Thoracic aorta (tissue), 2 donors: ENCODE measurements at places on chromosomes 2 and 18.

DNA sequence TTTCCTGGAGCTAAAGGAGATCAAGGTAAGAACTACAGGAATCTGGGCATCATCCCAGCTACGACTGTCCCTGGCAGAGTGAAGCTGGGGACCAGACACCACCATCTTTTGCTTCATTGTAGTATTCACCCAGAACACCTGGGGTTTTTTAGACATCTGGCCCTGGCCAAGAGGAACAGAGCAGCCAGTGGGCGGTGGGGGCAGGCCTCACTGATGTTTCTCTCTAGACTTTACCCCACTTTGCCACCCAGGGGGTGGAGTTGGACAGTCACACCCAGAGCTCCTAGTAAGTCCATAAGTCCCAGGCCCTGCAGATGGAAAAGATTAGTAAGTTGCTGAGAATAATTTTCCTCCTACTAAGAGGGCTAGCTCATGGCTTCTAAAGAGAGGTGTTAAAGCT, 39.6 kb downstream of the MARCO start:
- no peak for DNase-seq

- no peak for DNase-seq
Measured at GRCh38 chr18:69127873-69128500, 272.7 kb upstream of the DOK6 start.

DNA sequence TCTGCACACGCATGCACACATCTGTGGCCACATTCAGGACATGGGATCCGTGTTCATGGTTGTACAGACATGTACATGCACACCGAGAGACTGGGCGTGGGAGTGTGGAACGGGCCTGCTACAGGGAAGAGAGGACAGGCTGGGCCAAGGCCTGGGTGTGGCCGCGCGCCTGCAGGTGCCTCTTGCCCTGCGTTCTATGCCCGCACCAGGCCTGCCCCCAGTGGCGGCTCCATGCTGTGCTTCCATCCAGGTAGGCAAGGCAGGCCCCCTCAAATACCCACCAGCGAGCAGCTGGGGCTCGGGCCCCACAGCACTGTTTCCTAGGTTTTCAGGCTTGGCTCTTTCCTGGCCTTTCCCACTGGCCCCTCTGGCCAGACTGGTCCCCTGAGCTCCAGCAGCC, 15.5 kb upstream of the PTMA start:
- no peak for DNase-seq

DNA sequence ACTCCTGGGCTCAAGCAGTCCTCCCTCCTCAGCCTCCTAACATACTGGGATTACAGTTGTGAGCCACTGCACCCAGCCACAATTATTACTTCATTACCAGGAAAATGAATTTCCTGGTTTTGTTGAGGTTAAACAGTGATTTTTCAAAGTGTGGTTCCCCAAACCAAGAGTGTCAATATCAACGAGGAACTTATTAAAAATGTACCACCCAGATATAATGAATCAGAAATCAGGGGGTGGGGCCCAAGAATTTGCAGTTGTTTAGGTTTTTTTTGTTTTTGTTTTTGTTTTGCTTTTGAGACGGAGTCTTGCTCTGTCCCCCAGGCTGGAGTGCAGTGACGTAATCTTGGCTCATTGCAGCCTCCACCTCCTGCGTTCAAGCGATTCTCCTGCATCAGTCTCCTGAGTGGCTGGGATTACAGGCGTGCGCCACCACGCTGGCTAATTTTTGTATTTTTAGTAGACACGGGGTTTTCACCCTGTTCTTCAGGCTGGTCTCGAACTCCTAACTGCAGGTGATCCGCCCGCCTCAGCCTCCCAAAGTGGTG, 94.1 kb downstream of the WDSUB1 start:
- no peak for DNase-seq

DNA sequence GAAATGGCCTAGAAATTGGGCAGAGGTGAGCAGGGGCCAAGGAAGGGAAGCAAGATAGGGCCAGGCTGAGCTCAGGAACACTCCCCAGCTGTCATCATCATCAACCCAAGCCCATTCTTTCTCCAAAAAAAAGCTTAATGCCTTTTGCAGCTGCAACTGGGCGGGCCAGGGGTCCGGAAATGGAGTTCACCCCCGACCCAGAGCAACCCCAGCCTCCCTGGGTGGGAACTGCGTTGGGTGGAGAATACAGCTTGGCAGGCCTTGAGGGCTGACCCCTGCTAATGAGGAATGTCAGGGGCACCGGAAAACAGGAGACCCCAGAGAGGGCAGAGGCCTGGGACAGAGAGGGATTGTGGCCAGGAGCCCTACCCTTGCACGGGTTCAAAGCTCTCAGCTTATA, 64.8 kb downstream of the TNS1 start:
- DNase-seq, result no peak

- DNase-seq, result no peak
Measured at GRCh38 chr2:67234440-67234839, 162.7 kb upstream of the ETAA1 start.

- DNase-seq, result no peak
Measured at GRCh38 chr18:12283666-12284065, 24.4 kb upstream of the TUBB6 start.

- no peak for DNase-seq
Measured at GRCh38 chr2:7649461-7650228, 732.4 kb downstream of the RNF144A start.

DNA sequence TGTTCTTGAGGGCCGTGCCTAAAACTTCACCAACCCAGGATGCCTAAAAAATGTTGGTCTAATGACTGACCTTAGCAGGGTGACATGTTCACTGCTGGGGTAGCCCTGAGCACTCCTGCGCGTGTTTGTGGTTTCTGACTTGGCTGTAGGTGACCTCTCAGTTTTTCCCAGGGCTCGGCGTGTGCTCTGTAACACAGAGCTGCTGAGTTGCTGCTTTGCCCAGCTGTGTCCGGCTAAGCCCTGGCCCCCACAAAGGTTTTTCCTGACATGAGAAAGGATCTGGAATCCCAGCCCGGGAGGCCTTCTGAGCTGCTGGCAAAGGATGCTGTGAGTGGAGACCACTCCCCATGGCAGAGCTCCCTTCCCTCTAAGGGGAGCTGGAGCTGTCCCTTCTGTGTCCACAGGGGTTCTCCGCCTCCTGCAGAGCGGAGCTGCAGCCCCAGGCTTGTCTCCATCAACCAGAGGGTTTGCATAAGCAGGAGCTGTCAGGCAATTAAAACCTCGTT, 52.7 kb downstream of the CRIM1 start:
- no peak for DNase-seq

GRCh38 chr2:2542316-2542715, 211.2 kb upstream of the MYT1L start:
- DNase-seq, result no peak

DNA sequence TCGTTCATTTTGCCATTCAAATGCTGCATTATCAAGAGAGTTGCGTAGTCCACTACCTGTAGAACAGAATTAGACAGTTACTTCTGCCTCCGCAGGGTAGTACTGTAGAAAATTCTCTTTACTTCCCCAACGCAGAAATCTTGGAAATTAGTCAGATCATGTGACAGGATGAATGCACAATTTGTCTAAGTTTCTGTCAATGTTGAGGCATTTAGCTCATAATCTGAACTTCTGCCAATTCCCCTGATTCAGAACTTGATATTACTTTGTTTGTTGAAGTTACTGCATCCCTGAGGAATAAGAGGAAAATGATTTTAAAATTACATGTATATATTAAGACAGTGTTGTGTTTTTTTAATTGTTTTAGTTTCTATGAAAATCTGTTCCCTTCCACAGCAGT, 83.4 kb downstream of the TTC27 start:
- no peak for DNase-seq

GRCh38 chr2:77034445-77034844, 487.7 kb downstream of the LRRTM4 start:
- DNase-seq, result no peak

GRCh38 chr2:32806857-32807256, 139.9 kb upstream of the LTBP1 start:
- no peak for DNase-seq

- no peak for DNase-seq
Measured at GRCh38 chr2:222854773-222855700, 5.8 kb upstream of the ACSL3 start.

DNA sequence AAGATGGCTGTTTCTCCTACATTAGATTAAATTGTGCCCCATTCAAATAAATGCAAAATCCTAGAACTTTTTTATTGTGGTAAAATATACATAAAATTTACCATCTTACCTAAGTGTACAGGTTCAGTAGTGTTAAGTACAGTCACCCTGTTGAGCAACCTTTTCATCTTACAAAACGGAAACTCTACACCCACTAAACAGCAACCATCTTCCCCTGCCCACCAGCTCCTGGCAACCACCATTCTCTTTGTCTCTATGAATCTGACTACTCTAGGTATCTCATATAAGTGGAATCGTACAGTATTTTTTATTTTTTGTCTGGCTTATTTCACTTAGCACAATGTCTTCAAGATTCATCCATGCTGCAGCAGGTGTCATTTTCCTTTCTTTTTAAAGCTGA, 53.0 kb downstream of the ASXL2 start:
- DNase-seq, result no peak

- DNase-seq, result no peak
Measured at GRCh38 chr2:148726228-148726627, 81.7 kb downstream of the EPC2 start.

GRCh38 chr2:204365811-204366210, 179.5 kb upstream of the PARD3B start:
- no peak for DNase-seq

GRCh38 chr2:128449226-128450061, 130.8 kb upstream of the HS6ST1 start:
- DNase-seq, result no peak

GRCh38 chr2:217660423-217660822, 342.4 kb downstream of the TNS1 start:
- no peak for DNase-seq

DNA sequence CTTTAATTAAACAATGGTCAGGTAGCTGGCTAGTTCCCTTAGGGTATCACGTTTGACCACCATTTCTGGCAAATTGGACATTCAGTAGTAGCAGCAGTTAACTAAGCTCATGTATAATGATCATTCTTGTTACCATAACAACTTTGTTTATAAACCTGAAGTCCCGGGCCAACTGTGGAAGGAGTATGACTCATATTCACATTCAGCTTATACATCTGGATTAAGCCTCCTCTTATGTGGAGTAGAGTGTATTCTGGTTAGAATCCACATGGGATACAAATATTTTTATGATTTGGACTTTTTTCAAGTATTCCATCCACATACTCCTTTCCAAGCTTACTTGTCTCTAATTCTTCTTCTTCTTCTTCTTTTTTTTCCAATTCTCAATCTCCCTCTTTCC, 70.3 kb upstream of the ZSWIM2 start:
- DNase-seq, result no peak

GRCh38 chr2:168780669-168781071, 21.8 kb upstream of the NOSTRIN start:
- no peak for DNase-seq

DNA sequence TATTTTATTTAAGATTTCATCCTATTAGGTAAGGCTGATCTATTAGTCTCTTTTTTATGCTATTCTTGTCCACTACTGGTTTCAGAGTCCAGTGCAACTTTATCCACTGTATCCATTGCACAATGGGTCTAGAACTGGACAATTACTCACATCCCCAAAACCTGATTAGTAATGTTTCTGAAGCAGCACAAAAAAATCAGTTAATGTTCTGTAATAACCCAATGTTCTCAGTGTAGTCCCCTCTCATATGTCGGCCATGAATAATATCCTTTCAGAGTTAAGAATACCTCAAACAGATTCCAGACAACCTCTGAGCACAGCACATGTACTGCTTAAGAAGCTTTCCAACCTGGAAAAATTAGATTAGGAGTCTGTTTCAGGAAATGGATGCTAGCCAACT, 29.7 kb downstream of the MGAT4A start:
- DNase-seq, result no peak

DNA sequence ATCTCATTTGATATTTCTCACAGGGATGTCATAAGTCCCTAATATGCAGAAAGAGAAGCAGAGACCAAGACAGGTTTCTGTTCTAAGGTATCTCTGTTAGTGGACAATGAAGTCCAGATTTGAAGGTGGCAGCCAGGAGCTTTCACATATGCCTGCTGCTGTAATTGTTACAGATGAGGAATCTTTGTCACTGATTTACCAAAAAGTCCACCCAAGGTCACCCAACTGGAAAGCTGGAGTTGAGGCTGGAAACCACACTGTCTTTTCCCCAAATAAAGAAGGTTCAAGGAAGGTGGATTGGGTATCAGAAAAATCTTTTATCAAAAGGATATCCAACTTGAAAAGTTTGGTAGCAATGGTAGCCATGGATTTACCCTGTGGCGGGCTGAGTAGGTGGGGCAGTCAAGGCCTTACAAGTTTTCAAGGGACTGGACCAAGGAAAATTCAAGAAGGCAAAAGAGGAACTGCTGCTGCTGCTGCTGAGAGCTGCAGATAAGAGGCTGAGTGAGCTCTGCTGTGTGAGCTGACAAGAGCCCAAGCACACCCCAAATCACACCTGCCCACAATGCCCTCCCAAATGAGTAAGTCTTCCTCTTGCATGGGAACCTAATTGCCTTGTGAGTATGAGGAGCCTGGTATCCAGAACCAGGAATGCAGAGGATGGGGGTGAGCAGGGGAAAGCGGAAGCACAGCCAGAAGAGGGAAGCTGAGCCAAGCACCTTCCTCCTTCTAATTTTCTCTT, 241.2 kb downstream of the ANAPC1 start:
- no peak for DNase-seq

GRCh38 chr2:238895361-238895882, 47.5 kb downstream of the TWIST2 start:
- no peak for DNase-seq
